ENCODE measurements at places on chromosomes 13 and 19. TPM values are rescaled to one million over a fixed set of nuclear protein-coding genes. Genes with fewer than 3 reads are reported as not detected.

- peak; percentile 7 for DNase-seq
Observed at GRCh38 chr13:66703597-66703996, 526.5 kb downstream of the PCDH9 start.

DNA sequence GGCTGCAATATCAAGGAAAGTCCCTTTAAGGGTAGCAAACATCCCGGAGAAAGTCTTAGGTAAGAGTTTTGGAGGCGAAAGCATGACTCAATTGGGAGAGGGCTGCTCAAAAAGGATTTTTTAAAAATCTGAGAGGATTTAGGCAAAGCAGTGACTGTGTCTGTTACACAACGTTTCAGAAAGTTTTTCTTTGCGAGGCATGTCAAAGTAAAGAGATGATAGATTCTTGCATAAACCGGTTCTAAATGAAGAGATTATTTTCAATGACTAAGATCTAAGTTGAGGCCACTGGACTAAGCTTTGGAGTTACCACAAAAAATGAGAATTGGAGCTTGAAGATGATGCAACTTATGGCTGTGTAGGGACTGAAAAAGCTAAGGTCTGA is 43.7 kb upstream of the ENOX1 start:
- no peak for DNase-seq

- DNase-seq: no peak
Observed at GRCh38 chr13:69565334-69565733, 542.3 kb upstream of the ATXN8OS start.

GRCh38 chr19:2221918-2222317 is 14.2 kb downstream of the PLEKHJ1 start:
- no peak for DNase-seq

- DNase-seq: no peak
Observed at GRCh38 chr13:27339299-27339698, 68.7 kb downstream of the RASL11A start.

DNA sequence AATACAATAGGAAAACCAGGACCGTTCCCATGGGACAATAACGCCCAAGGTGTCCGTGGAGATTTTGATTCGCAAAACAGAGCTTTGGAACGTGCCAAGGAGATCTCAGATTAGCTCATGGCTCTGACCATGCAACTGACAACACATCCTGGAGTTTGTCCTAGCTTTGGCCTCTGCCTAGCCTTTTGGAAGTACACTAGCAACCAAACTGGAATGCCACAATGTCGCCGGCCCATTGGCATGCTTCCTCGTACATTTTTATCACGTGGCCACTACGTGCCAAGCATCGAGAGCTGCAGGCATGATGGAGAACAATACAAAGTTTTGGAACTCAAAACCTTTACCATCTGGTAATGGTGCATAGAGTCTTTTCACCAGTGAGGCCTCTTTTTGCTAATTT is 256.5 kb downstream of the DCLK1 start:
- DNase-seq: no peak

DNA sequence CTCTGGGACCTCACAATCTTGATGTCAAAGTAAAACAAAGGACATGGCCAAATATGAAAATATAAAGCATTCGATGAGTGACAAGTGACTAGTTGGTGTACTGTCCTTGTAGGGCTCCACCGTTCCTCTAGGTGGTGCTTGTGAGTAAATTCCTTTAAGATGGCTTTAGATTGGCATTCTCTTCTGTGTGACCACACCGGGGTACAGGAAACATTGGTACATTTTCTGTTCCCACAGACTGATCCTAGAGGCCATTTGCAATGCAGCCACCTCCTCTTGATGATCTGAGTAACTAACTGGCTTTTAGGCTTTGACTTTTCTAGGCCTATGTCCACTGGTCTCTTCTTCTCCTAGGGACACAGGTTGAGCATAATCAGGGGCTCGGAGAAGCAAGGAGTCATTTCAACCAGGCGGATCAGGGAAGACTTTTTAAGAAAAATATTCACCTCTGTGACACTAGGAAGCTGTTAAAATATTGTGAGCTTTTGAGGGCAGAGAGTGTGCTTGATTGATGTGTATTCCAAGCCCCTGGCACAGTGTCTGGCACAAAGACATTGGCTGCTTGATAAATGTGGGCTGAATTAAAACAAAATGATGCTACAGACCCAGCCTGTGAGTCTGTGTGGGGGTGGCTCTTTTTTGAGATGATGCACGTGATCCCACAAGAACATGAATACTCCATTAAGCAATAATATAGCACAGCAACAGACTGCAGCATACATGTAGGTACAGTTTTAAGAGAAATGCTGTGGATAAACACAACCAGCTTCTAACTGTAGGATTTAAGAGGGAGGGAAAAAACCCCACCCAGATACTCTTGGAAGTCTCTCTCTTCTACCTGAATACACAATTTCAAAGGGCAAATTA is 21.0 kb downstream of the EPSTI1 start:
- no peak for DNase-seq

DNA sequence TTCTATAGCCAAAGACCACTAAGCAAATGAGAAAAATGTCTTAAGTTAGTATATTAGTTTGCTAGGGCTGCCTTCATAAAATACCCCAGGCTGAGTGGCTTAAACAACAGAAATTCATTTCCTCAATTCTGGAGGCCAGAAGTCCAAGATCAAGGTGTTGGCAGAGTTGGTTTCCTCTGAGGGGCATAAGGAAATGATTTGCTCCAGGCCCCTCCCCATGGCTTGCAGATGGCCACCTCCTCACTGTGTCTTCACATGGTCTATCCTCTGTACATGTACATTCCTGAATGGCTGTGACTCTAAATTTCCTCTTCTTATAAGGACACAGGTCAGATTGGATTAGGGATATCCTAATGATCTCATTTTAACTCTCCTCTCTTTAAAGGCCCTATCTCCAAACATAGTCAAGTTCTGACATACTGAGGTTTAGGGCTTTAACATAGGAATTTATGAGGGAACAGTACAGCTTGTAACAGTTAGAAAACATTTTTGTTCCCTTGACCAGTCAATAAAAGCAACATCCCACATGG is 307.4 kb downstream of the DIAPH3 start:
- DNase-seq: no peak

DNA sequence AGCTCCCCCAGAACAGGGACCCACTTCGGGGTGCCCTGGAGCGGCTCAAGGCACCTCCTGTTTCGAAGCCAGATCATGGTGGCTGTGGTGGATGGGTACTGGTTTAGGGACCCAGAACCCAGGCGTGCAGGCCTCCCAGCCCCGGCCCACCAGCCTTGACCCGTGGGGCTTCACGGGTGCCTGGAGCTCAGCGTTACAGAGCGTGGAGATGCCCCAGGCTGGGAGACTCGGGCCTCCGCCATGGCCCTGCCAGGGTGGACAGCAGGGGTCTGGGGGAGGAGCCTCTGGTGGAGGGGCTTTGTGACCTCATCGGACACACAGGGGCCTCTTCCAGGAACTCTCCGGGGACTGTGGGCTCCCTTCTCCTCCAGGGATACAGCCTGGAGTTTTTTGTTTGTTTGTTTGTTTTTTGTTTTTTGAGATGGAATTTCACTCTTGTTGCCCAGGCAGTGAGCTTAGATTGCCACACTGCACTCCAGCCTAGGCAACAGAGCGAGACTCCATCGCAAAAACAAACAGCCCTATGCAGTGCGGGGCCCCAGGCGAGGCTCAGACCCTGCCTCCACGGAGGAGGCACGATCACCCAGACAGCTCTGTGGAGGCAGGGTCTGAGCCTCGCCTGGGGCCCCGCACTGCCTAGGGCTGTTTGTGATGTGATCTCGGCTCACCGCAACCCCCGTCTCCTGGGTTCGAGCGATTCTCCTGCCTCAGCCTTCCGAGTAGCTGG is at the start of gene GARIN5B:
Gene GARIN5B (minus strand): TSS at position 271 of the 727 bp plus-strand sequence. CDS start 194 bp downstream, at position 77.
- no peak for DNase-seq

DNA sequence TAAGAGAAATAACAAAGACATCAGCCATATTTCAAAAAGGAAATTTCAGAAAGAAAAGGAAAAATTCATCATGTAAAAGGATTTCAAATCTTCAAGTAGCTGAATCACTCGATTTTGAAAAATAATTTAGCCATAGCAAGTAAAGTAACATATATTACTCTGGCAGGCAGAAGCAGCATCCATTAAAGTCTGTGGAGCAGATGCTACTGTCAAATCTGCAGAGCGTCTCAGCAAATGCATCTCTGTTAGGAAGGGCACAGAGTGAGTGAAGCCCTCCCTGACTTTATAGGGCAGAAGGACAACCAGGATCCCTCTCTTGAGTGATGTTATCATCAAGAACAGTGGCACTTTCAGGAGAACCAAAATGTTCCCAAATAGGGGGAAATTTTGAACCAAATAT is 445.5 kb downstream of the EFNB2 start:
- no peak for DNase-seq

TUBB4A gene
- 35.2 TPM for polyA plus RNA-seq

ZNF628 gene
- 6.8 TPM for polyA plus RNA-seq

ZNF723 gene
- not detected for polyA plus RNA-seq

ZNF98 gene
- 1.0 TPM for polyA plus RNA-seq

Data from renal pelvis (tissue), 12 donors.